ENCODE measurements at places on chromosomes 6 and 20. TPM values are rescaled to one million over a fixed set of nuclear protein-coding genes. Genes with fewer than 3 reads are reported as not detected.
A peak's percentile ranks its signal among the peaks of the same experiment; 100 is the strongest.

DNA sequence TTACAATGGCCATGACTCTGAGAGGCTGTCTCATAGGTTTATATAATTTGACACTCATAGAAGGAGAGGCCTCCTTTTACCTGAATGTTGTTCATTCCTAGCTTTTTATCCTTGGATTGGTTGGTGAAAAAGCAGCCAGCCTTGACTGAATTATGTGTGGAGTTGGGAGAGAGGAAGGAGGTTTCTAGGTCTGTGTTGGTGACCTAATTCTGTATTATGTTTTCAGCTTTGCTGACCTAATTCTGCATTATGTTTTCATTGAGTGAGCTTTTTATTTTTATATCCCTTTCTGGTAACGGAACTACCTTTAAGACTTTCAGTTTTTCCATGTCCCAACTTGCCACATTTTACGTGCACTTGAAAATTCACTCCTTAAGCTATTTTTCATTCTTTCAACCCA is 59.1 kb upstream of the RNF144B start:
- no peak for ATAC-seq

- no peak for ATAC-seq
These were observed 101.2 kb downstream of the MKKS start for GRCh38 chr20:10332656-10333415.

DNA sequence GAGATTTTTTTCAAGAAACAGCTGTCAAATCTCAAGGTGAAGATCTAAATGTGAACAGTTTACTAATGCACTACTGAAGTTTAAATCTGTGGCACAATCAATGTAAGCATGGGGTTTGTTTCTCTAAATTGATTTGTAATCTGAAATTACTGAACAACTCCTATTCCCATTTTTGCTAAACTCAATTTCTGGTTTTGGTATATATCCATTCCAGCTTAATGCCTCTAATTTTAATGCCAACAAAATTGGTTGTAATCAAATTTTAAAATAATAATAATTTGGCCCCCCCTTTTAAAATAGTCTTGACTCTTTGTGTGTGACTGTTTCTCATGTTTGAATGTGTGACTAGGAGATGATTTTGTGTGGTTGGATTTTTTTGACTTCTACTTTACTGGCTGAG is 4.0 kb downstream of the PNRC1 start:
- ATAC-seq, result no peak

DNA sequence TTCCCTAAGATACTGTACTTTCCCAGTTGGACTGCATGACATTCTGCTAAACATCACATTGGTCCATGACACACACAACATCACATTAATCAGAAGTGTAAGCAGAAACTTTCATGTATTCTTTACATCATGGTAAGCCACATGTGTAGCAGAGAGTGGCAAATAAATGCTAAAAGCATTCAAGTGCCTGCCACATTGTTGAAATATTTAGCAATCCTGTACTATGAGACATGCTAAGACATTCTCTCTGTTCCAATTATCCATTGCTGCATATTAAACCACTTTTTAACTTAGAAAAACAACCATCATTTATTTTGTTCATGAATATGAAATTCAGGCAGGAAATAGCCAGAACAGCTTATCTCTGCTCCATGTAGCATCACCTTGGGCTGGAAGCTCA is 207.7 kb upstream of the GJE1 start:
- ATAC-seq, result no peak

DNA sequence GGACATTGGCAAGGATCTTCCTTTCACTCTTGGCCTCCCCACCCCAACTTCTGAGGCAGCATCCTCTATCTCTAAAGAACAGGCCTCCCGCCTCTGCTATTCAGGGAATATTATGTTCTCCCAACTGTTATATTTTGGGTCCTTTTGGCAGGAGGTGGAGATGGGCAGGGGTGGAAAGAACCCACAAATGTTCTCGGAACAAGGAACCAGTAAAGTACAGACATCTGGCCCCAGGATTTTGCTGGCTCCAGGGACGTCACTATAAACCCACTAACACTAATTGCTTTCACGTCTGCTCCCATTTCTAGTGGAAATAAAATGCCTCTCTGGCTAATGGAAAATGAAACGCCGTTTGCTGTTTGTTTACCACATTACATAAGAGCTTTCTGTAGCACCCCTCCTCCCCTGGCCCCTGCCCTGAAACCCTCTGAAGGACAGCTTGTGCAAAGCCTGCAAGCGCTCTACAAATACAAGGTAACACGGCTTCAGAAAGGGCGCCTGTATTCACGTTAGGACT is 77.7 kb upstream of the TBC1D7 start:
- ATAC-seq, result no peak

DNA sequence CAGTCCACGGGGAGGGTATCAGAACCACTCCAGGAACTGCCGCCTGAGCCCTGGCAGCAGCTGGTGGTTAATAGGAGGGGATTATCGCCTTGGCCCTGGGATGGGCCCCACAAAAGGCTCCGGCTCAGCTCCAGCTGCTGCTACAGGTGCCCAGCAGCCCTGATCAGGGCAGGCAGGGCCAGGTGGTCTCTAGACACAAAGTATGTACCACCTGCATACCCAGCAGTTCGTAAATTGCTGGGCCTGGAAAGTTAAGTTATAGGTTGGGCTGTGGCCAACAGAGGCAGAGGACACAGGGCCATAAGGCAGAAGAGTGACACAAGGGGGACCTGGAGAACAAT is 35.1 kb downstream of the RRBP1 start:
- ATAC-seq, result no peak

DNA sequence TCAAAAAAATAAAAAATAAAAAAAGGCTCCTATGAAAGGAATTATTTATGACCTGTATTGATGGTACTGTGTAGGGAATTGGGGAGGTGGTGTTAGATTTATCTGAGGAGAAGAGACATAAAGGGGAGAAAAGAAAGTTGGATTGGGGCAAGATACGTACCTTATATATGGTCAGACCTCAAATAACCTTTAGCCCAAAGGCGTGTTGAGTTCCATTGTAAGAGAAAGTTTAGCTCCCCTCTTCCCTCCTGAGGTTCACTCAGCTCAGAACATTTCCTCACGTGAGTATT is 296.9 kb downstream of the ADGB start:
- no peak for ATAC-seq

GRCh38 chr6:62042429-62042828 is 243.6 kb downstream of the KHDRBS2 start:
- no peak for ATAC-seq

GRCh38 chr6:159533568-159533967 is 159.5 kb downstream of the SOD2 start:
- no peak for ATAC-seq

- no peak for ATAC-seq
These were observed 10.9 kb downstream of the PSMB1 start for GRCh38 chr6:170542031-170542719.

DNA sequence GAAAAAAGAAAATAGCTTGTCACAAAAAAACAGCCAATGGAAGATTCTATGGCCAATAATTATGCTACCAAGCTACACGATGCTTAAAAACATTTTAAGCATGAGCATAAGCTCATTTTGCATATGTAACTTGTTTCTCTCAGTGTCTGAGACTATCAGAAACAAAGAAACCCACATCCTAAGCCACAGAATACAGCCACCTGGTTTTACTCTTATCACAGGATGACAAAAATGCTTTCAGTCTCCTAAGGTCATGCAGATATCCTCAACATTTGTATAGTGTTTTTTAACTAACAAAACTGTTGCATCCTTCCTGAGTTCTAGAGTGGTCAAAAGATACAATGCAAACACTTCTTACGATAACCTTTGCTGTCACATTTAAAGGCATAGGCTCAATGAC is 172.1 kb upstream of the RUNX2 start:
- no peak for ATAC-seq

GRCh38 chr6:41042226-41043055 is at the start of gene TSPO2:
TSPO2 (plus strand) TSS chr6:41042467; CDS start chr6:41042986, 519 bp downstream.
- ATAC-seq, result no peak

DNA sequence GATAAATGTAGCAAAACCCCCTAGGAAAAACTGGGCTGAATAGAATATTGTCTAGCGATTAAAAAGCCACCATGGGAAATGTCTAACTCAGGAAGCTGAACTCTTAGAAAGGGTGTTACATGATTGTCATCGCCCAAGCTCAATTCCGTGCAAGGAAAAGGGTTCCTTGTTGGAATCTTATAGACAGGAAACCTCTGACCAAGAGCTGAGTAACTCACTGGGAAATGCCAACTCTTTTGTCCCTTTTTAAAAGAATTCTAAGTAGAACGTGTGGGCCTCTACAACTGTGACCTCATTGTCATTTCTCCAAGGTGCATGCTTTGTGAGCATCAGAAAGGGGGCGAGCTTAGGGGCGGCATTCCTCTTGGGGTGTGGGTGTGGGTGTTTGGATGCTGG is 88.1 kb downstream of the SYNJ2 start:
- no peak for ATAC-seq

- ATAC-seq, result no peak
These were observed 135.4 kb downstream of the JPH2 start for GRCh38 chr20:44051661-44052000.

- ATAC-seq, result peak; percentile 36
These were observed 1.8 kb downstream of the PLA2G7 start for GRCh38 chr6:46733341-46733801.

DNA sequence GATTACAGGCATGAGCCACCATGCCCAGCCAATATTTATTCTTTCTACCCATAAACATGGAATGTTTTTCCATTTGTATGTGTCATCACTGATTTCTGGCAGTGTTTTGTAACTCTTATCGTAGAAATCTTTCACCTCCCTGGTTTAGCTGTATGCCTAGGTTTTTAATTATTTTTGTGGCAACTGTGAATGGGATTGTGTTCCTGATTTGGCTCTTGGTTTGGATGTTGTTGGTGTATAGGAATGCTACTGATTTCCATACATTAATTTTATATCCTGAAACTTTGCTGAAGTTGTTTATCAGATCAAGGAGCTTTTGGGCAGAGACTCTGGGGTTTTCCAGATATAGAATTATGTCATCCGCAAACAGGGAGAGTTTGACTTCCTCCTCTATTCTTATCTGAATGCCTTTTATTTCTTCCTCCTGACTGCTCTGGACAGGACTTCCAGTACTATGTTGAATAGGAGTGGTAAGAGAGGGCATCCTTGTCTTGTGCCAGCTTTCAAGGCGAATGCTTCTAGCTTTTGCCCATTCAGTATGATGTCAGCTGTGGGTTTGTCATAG is 198.6 kb downstream of the ZDHHC14 start:
- no peak for ATAC-seq

DNA sequence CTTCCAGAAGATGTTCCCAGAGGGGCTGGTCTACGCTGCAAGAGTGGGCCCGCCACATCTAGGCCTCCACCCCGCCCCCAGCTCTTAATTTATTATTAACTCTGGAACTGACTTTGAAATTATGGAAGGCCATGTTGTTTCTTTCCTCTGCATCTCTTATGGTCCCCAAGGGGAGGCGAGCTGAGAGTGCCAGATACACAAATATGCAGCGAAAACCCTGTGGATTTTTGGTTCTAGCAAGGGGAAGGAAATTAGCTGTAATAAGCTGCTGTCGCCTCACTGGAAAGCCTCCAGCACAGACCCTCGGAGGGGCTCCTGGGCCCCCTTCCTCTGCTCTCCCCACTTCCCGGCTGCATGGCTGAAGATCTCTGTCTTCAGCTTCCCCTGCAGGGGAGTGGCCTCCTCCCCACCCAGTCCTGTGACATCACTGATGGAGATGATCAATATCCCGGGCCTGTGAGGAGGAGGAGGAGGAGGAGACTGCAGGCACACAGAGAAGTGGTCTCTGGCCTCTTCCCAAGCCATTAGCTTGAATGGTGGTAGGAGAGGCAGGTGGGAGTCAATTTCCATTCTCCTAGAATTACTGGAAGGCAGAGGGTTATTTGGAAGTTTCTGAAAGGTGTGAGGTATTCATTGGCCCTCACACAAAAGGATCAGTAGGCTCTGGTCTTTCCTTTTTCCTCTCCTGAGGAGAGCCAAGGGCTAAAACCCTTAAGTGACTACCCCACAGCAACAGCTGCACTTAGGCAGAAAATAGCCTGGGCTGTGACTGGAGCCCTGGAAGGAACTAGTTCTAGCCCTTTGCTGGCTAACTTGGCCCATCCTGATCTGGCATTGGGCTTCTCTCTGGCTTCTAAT is 39.7 kb upstream of the CCDC167 start:
- no peak for ATAC-seq

GRCh38 chr6:136471372-136471771 is 78.8 kb downstream of the MAP7 start:
- ATAC-seq, result no peak

DNA sequence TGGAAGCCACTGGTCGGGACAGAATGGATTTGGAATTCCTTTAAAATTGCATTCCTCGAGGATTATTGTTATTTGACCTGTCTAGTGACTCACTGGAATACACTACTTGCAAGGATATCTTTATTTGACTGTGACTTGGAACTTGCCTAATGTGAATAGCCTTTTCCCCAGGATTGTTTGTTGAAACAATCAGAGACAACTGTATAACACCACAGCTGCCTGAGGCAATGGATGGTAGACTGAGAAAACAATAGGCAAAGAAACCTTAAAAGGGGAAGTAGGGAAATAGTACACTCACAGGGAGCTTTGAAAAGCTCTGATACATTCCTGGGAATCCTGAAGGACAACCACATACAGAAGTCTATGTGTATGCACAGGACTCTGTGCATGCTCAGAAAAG is 465.3 kb downstream of the BMP2 start:
- no peak for ATAC-seq

GRCh38 chr6:54935739-54936138 is 89.2 kb downstream of the FAM83B start:
- ATAC-seq, result peak; percentile 100

GRCh38 chr20:59159493-59160376 is 3.9 kb upstream of the ZNF831 start:
- ATAC-seq, result peak; percentile 28

DNA sequence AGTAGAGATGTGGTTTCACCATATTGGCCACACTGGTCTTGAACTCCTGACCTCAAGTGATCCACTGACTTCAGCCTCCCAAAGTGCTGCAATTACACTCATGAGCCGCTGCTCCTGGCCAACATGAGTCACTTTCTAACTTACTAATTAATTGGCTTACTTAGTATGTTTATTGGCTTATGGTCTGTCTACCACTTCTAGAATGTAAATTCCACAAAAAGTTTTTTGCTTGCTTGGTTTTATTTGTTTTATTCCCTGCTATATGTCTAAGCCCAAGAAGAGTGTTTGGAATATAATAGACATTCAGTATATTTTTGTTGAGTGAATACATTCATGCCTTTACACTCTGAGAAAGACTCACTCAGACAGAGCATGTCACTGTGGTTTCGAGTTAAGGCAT is 86.0 kb downstream of the SAMD3 start:
- ATAC-seq, result no peak

RAET1G gene
- 24.7 TPM for total RNA-seq

DSP gene
- 1,306 TPM for total RNA-seq

COL11A2 gene
- total RNA-seq, result 0.32 TPM

TJAP1 gene
- total RNA-seq, result 8.9 TPM

SAPCD1 gene
- 0.64 TPM for total RNA-seq

FANCE gene
- 10.4 TPM for total RNA-seq

LINC00237 gene
- total RNA-seq, result not detected

OXT gene
- not detected for total RNA-seq

OR12D3 gene
- not detected for total RNA-seq

HUS1B gene
- total RNA-seq, result 0.40 TPM

AKIRIN2 gene
- 47.7 TPM for total RNA-seq

BNIP5 gene
- not detected for total RNA-seq

OOEP gene
- 0.36 TPM for total RNA-seq

Data from esophagus mucosa (tissue), 1 donor.